ENCODE measurements at places on chromosomes 6 and 20. TPM values are rescaled to one million over a fixed set of nuclear protein-coding genes. Genes with fewer than 3 reads are reported as not detected.

ERVFRD-1 gene
- polyA plus RNA-seq = not detected

KLC4 gene
- 10.7 TPM for polyA plus RNA-seq

GRCh38 chr20:47125508-47125757 lies 230.8 kb downstream of the EYA2 start:
- no peak for DNase-seq

DNA sequence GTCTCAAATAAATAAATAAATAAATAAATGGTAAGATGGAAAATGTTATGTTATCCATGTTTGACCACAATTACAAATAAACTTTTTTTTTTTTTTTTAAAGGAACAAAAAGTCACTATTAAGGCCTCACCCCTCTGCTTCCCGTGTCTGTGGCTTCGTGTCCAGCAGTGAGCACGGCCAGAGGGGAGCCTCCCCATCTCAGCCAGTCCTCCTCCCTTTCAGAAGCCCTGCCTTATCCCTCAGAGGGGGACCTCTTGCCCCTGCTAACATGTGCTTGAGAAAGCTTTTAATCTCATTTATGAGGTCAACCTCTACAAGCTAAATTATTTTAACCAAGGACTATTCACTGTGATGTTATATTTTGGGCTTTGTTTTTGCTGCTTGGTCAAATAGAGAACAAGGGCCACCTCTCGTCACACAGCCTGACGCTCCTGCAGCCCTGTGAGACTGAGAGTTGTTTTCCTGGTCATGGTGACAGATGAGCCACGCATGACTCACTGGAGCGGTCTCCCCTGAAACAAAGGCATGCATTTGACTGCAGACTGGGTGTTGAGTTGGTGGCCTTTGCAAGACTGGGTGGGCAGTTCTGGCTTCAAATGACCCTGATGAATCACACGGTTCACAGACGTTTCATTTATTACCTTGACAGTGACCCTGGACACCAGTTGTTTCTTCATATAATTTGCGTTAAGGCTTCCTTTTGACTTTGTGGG lies 131.8 kb downstream of the TIAM2 start:
- no peak for DNase-seq

Measured in foreskin keratinocyte (primary cell).